Suprapubic skin (tissue), 4 donors: ENCODE measurements at places on chromosomes 6 and 20.
A peak's percentile ranks its signal among the peaks of the same experiment; 100 is the strongest.

DNA sequence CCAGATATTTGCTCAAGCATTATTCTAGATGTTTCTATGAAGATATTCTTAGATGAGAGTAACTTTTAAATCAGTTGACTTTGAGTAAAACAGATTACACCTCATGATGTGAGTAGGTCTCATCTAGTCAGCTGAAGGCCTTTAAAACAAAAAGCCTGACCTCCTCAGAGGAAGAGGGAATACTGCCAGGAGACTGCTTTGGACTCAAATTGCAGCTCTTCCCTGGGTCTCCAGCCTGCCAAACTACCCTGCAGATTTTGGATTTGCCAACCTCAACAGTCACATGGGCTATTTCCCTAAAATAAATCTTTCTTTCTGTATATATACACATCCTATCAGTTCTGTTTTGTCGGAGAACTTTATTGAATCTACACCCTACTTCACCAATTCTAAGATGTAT lies 182.5 kb upstream of the TENT5A start:
- DNase-seq: no peak
- no peaks in the 10 kb centered on the region for H3K36me3 ChIP-seq
- H3K27ac ChIP-seq: no peak overlapping the region
- H3K4me3 ChIP-seq: no peak overlapping the region

GRCh38 chr6:167323111-167323510 lies 1.8 kb upstream of the TTLL2 start:
- no peaks in the 10 kb centered on the region for H3K4me1 ChIP-seq
- H3K27ac ChIP-seq: no peak overlapping the region
- peaks cover 8% of the 10 kb centered on the region for H3K27me3 ChIP-seq
- DNase-seq: peak; percentile 50
- H3K36me3 ChIP-seq: no peaks in the 10 kb centered on the region
- H3K4me3 ChIP-seq: no peak overlapping the region

GRCh38 chr6:156347656-156348055 lies 429.5 kb upstream of the ARID1B start:
- H3K4me3 ChIP-seq: no peak overlapping the region
- H3K27ac ChIP-seq: no peak overlapping the region
- no peaks in the 10 kb centered on the region for H3K36me3 ChIP-seq
- no peak for DNase-seq
- H3K4me1 ChIP-seq: no peaks in the 10 kb centered on the region

GRCh38 chr6:49264496-49264895 lies 198.6 kb downstream of the MMUT start:
- H3K27me3 ChIP-seq: no peaks in the 10 kb centered on the region
- DNase-seq: no peak
- H3K27ac ChIP-seq: no peak overlapping the region

GRCh38 chr20:25005220-25005619 lies 12.7 kb upstream of the APMAP start:
- H3K27me3 ChIP-seq: no peaks in the 10 kb centered on the region
- H3K36me3 ChIP-seq: peaks cover 49% of the 10 kb centered on the region
- H3K4me1 ChIP-seq: peaks cover 8% of the 10 kb centered on the region
- no peak overlapping the region for H3K27ac ChIP-seq
- no peak overlapping the region for H3K4me3 ChIP-seq

- no peaks in the 10 kb centered on the region for H3K27me3 ChIP-seq
- H3K4me1 ChIP-seq: peaks cover 10% of the 10 kb centered on the region
- no peak overlapping the region for H3K4me3 ChIP-seq
- no peaks in the 10 kb centered on the region for H3K36me3 ChIP-seq
- DNase-seq: no peak
- H3K27ac ChIP-seq: peak overlapping the region; percentile 11
These were observed 340.0 kb upstream of the JAG1 start for GRCh38 chr20:11013801-11014200.

- no peaks in the 10 kb centered on the region for H3K36me3 ChIP-seq
- H3K4me1 ChIP-seq: no peaks in the 10 kb centered on the region
- no peak for DNase-seq
- no peak overlapping the region for H3K4me3 ChIP-seq
- H3K27me3 ChIP-seq: no peaks in the 10 kb centered on the region
These were observed 15.7 kb upstream of the AHCY start for GRCh38 chr20:34318609-34319443.
